GDM1 (cell line): ENCODE measurements at places on chromosomes 3 and 15.

DNA sequence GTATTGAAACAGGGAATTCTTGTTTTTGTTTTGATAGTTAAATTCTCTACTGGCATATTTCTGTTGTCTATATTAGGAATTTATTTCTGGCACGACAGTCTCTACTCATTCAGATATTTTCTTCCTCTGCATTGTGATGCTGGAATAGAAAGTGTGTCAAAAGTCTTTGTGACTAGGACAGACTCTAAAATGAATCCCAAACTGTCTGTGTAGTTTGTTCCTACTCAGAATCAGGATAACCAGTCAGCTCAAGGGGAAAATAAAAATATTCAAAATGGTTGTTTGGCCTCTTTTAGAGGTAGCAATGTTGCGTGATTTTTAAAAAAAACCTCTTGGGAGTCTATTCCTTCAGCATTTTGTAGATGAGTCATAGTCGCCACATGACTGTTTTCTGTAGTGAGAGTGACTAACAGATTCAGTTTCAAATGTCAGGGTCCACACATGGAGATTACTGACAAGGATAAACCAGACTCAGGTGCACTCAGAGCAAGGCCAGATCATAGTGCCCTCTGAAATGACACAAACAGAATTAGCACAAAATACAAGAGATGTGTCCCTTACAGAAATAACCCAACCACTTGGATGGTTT lies 13.1 kb downstream of the SLC7A14 start:
- DNase-seq = no peak

- no peak for DNase-seq
Measured at GRCh38 chr3:120177151-120177550, 82.9 kb upstream of the GSK3B start.

- no peak for DNase-seq
Measured at GRCh38 chr15:36172955-36173354, 406.5 kb upstream of the CDIN1 start.

DNA sequence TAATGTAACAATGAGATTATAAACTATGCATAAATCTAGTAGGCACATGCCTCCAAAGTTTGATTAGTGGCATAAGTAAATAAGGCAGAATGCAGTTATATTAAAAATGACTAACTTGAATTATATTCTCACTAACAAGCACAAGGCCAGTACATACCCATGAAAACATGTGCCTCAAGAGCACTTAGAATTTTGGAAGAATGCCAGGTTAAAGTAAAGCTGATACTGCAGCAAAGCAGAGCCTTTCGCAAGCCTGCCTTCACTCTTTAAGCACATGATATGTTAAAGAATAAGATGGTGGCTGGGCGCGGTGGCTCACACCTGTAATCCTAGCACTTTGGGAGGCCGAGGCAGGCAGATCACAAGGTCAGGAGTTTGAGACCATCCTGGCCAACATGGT lies 49.0 kb downstream of the KBTBD12 start:
- no peak for DNase-seq

DNA sequence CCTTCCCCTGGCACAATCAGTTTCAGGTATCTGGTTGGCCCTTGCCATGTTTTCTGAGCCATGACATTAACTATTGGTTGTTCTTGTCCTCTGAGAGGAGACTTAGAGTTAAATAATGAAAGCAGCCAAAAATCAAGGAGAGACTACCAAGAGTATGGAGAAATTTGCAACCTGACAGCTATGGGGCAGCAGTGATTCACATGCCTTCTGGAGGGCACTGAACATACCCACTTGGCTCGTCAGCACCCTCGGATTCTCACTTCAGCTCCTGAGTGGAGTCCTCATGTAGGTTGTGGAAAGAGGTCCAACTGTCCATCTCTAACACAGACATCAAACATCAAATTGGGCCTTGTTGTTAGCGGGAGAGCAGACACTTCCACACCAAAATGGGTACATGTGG lies 265.6 kb downstream of the EBLN2 start:
- DNase-seq = no peak

DNA sequence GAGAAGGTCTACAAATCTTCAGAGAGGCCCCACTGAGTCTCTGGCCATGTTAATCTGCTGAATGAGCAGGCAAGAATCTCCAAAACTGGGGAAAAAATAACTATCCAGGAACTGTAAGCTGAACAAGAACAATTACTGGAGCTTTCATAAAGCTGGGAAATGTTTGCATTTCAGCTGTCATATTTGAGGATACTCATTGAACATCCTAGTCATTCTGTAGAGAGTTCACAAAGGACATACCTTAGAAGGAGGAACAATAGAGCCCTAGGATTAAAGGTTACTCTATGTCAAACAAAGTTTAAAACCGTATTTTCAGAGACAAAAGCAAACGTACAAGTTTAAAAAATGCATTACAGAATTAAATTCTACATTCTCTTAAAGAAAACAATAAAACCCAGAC lies 257.5 kb downstream of the SCAPER start:
- DNase-seq = no peak

DNA sequence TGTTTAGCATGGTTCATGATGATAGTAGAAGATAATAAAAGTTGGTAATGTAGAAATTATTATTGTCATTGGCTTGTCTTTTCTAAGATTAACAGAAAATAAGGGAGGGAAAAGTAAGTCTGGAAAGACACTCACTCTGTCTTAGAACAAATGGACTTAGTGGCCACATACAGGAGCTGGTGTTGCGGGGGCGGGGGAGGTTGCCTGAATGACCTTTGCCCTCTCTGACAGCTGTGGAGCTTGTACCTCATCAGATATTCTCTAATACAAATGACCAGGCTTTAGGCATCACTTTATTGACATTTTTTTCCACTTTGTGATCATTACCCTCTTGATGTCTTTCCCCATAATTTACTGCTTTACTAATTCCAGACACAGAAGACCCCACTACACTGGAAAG lies 5.9 kb downstream of the TAGLN3 start:
- no peak for DNase-seq

- DNase-seq = no peak
Measured at GRCh38 chr3:10008588-10009344, 17.5 kb upstream of the FANCD2 start.

DNA sequence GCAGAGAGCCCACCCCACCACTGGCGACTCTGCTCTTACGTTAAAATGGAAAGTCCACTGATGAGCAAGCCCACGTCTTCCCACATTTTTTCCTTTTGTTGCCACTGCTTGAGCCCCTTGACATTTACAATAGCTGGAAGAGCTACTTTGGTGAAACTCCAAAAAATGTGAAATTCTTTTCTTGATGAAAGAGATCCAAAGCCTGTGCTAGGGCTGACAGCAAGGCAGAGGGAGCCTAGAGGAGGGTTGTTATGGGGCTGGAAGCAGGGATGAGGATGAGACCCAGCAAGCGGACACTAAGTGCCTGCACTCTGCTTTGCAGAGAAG lies 97.1 kb downstream of the CEMIP start:
- DNase-seq = no peak

DNA sequence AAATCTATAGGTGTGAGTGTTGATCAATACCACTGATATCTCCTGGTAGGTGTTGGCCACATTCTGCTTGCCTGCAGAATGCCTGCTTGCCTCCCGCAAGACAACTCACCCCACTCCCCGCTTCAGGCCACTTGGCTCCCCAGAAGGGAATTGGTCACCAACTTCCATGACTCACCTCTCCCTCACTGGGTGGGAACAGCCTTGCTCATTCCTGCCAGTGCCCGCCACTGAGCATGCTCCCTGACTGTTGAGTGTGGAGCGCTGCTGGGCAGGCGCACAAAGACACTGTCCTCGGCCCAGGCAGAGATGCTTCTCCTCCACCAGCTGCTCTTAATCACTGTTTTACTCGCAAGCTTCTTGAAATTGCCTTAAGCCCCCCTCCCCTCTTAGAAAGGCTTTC lies 57.3 kb upstream of the PPP2R3A start:
- no peak for DNase-seq

- DNase-seq = no peak
Measured at GRCh38 chr15:43516185-43516584, 1.2 kb upstream of the MAP1A start.

GRCh38 chr3:12473511-12473910 lies 10.8 kb upstream of the TSEN2 start:
- DNase-seq = no peak

- DNase-seq = no peak
Measured at GRCh38 chr15:55124616-55125015, 72.1 kb downstream of the RSL24D1 start.

DNA sequence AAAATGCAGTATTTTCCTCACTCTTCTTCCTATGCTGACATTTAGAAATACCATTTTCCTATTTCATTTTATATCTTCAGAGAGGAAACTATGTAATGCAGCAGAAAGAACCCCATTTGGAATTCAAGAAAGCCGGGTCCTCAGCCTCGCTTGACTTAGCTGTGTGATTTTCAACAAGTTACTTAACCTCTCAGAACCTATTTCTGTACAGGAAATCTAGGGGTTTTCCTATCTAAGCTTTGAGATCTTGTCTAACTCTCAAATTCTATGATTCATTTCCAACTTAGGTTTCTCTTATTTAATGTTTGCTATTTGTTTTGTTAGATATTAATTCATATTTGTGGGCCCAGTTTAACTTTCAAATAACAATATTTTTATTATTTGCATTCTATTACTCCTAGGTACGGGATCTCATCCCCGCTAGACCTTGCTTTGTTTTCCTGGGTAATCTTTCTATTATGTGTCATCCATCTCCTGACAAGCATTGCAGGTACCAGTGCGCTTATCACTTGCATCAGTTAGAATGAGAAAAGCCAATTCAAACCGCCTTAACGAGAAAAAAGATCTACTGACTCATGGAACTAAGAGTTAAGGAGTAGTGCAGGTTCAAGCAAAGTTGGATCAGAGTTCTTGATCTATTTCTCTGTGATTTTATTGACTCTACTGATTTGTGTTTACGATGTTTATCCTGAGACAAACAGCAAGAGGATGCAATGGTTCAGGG lies 70.6 kb upstream of the BHLHE40 start:
- no peak for DNase-seq

DNA sequence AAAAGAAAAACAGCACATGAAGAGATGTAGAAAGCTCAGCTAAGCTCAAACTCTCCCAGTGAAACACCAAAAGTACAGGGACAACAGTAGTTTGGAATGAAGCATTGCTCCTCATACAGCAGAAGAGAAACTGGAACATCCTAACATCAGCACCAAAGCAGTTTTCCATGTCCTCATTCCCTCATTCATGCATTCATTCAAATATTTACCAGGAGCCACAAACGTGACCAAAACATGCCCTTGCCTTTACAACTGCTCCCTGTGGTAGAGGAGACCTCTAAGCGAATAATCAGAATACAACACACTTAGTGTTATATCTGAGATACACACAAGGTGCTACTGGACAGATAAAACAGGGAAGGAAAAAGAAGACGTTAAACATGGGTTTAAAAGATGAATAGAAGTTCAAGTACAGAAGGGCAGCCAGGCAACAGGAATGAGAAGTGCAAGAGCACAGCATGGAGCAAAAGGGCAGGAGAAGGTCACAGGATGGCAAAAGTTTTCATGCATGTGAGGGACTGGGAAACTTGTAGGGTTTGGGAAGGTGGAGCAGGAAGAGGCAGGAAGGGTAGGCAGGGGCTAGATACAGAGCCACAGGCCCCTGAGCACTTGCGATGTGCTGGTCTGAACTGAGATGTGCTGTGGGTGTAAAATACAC lies 58.5 kb upstream of the LMCD1 start:
- DNase-seq = no peak

DNA sequence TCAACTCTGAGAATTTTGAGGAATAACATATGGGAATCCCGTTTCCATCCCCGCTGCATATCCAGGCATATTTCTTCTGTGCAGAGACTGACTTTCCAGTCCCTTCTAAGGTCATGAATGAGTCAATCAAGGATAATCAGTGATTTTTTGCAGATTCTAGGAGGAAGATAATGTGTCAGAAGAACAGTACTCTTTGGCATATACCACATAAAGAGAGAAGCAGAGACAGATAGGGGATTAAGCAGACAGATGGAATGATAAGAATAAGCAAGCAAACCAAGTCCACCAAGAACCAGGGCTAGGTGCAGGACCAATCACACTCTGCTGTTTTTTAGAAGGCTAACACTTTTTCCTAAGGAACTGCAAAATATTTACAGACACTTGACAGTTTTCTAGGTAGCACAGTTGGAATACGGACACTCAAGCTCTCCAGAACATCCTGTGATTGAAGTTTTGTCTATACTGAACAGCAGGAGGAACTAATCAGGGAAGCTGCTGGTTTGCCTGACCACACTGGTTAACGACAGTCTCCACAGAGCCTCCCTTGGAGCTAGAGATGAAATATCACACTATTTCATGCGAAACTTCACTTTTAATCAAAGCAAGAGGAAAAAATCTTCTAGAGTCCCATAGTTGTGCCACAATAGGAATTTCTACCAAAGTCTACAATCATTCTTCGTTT lies 450.0 kb upstream of the KCNMB2 start:
- DNase-seq = no peak

GRCh38 chr3:20111836-20112235 lies 71.6 kb downstream of the KAT2B start:
- DNase-seq = no peak

- no peak for DNase-seq
Measured at GRCh38 chr3:71072287-71072686, 511.2 kb downstream of the FOXP1 start.

DNA sequence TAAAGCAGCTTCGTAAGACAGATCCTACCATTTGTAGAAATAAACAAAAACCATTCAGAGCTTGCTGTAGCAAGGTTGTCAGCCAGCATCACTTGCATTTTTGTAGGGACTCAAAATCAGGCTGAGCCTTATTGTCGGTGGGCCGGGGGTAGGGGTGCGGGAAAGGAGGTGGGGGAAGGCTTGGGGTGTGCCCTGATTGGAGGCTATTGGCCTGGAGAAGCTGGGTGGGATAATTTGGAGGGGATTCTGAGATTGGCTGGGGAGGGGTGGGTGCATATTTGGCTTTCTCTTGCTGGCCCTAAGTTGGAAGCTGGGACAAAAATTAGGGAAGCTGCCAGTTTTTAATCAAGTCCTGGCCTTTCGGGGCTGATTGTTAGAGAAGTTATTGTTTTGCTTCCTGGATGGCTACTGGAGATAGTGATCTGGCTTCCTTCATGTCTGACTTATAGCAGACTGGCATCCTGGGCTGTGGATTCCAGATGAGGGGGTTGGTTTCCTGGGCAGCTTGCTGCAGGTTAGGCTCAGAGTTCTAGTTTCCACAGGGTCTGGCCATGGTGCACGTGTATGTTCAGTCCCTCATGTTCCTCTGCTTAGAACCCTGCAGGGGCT lies 22.8 kb downstream of the STOML1 start:
- DNase-seq = no peak
